Activated CD4-positive, alpha-beta memory T cell treated with anti-CD3 and anti-CD28 coated beads for 36 hours (primary cell): ENCODE measurements at places on chromosomes 2 and 18. TPM values are rescaled to one million over a fixed set of nuclear protein-coding genes. Genes with fewer than 3 reads are reported as not detected.

DNA sequence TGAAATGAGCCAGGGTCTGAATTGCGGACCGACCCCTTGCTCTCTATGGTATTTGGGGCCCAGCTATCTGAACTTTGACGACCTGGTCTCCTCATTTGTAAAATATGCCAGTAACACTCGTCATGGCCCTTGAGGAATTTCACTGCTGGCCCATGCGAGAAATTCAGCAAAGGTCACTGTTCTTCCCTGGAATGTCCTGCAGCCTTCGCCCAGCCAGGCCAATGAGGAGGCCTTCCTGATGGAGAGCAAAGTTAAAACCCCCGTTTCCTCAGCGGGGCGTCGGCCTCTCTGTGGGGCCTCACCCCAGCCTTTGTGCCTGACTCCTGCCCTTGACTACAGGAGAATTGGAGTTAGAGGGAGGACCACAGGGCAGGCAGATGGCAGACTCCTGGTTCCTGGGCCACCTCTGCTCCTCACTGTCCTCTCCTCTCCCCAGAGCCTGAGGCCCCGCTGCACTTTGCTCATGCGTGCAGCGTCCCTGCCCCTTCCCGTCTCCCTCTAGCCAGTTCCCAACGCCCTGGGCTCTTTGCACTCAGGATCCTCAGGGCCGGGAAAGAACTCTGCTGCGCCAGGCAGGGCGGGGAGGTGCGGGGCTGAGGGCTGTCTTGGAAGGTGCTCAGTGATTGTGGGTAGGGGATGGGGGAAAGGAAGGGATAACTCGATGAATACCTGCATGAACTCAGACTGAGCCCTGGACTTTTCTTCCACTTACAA lies 257.0 kb upstream of the RAB6C start:
- no peak overlapping the region for H3K4me3 ChIP-seq
- no peak for DNase-seq
- H3K4me1 ChIP-seq: no peaks in the 10 kb centered on the region

- H3K4me3 ChIP-seq: no peak overlapping the region
- DNase-seq: no peak
- no peak overlapping the region for H3K27ac ChIP-seq
- H3K4me1 ChIP-seq: no peaks in the 10 kb centered on the region
- peaks cover 13% of the 10 kb centered on the region for H3K36me3 ChIP-seq
Measured at GRCh38 chr2:216516730-216517350, 18.2 kb downstream of the RPL37A start.

- no peak overlapping the region for H3K27ac ChIP-seq
- no peak for DNase-seq
- no peaks in the 10 kb centered on the region for H3K36me3 ChIP-seq
- peaks cover 4% of the 10 kb centered on the region for H3K27me3 ChIP-seq
- H3K4me3 ChIP-seq: no peak overlapping the region
- H3K4me1 ChIP-seq: no peaks in the 10 kb centered on the region
Measured at GRCh38 chr2:29329899-29330298, 214.7 kb downstream of the CLIP4 start.

DNA sequence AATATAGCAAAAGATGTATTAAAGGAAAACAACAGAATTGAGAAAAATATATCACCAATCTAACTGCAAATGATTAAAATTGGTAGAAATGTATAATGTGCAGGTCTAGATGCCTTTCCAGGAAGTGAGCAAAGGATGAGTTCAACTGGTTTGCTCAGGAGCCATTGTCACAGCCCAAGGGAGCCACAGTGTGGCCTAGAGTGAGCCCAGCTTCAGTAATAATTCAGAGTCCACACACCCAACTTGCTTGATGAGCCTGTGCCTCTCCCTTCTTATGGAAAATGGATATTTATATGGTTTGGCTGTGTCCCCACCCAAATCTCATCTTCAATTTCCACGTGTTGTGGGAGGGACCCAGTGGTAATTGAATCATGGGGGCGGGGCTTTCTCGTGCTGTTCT lies 92.2 kb upstream of the ASAP2 start:
- no peak overlapping the region for H3K27ac ChIP-seq
- no peak overlapping the region for H3K4me3 ChIP-seq
- peaks cover 2% of the 10 kb centered on the region for H3K27me3 ChIP-seq
- DNase-seq: peak; percentile 19
- H3K4me1 ChIP-seq: no peaks in the 10 kb centered on the region

- DNase-seq: no peak
- no peak overlapping the region for H3K27ac ChIP-seq
- H3K27me3 ChIP-seq: peaks cover 1% of the 10 kb centered on the region
- H3K4me1 ChIP-seq: no peaks in the 10 kb centered on the region
- peaks cover 2% of the 10 kb centered on the region for H3K36me3 ChIP-seq
Measured at GRCh38 chr2:178650554-178650953, 156.7 kb downstream of the TTN start.

- no peak for DNase-seq
- H3K4me3 ChIP-seq: no peak overlapping the region
- H3K36me3 ChIP-seq: no peaks in the 10 kb centered on the region
- no peak overlapping the region for H3K27ac ChIP-seq
- no peaks in the 10 kb centered on the region for H3K4me1 ChIP-seq
Measured at GRCh38 chr2:196441527-196441926, 198.0 kb upstream of the CCDC150 start.

- peaks cover 16% of the 10 kb centered on the region for H3K36me3 ChIP-seq
- H3K4me1 ChIP-seq: peaks cover under 1% of the 10 kb centered on the region
- H3K27ac ChIP-seq: no peak overlapping the region
- H3K27me3 ChIP-seq: no peaks in the 10 kb centered on the region
- no peak for DNase-seq
Measured at GRCh38 chr2:159450180-159450579, 163.7 kb upstream of the WDSUB1 start.

The CASP8 gene
- total RNA-seq: 55.9 TPM

DNA sequence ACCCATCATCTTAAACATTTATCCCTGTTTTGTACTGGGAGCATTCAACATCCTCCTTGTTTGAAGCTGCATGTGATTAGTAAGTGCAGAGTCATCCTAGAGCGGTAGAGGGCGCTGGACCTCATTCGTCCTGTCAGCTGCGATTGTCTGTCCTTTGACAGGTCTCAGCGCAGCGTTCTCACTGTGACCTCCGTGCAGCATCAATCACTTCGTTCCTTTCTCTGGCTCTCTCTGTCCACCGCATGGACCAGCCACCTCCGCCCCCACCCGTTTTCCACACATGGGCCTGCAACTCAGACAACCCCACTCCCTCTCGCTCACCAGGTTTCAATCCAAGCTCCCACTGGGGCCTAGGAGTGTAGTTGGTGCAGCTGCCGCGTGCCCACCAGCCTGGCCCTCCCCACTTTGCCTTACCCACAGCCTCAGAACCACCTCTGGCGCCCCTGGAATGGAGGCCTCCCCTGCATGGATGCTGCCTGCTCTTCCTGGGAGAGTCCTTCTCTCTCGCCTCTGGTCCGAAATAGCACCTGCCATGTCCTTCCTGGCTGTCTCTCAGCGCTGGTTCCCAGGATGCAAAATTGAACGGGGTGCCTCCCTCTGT lies 90.5 kb downstream of the NDUFA10 start:
- H3K4me1 ChIP-seq: peaks cover 8% of the 10 kb centered on the region
- peak; percentile 75 for DNase-seq
- peaks cover 2% of the 10 kb centered on the region for H3K36me3 ChIP-seq

The IL1RL2 gene
- total RNA-seq: 1.7 TPM

The TWSG1 gene
- total RNA-seq: 11.0 TPM

DNA sequence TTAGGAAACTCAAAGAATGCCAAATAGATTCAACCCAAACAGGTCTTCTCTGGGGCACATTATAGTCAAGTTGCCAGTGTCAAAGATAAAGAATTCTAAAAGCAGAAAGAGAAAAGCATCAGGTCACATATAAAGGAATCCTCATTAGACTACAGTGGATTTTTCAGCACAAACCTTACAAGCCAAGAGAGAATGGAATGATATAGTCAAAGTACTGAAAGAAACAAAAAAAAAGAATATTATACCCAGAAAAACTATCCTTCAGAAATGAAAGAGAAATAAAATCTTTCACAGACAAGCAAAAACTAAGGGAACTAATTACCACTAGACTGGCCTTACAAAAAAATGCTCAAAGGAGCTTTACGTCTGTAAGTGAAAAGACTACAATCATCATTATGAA lies 65.5 kb downstream of the TBR1 start:
- H3K4me1 ChIP-seq: no peaks in the 10 kb centered on the region
- no peak overlapping the region for H3K4me3 ChIP-seq
- no peak for DNase-seq
- H3K36me3 ChIP-seq: no peaks in the 10 kb centered on the region
- H3K27me3 ChIP-seq: peaks cover 10% of the 10 kb centered on the region

DNA sequence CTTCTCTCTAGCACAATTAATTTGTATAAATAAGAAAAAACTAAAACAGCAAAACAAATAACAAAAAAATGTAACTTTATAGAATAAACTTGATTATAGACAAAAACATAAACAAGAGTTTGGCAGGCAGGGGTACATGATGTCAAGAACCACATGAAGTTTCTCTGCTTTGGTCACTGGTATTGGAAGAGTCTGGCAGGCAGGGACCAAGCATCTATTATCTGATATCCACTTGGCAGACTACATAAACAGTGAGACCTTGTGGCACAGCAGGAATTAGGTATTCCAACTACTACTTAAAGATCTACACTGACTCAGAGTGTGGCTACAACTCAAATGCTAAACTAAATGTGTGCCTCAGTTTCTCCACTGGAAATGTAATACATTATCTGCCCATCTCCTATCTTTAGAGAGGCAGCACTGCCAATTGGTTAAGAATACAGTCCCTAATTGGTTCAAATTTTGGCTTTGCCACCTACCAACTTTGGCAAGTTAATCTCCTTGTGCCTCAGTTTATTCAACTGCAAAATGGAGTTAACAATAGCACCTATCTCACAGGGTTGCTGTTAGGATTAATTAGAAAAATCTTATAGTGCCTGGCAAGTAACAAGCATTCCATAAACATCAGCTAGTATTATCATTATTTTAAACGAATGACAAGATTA lies 2.7 kb downstream of the MAP4K3 start:
- no peaks in the 10 kb centered on the region for H3K27me3 ChIP-seq
- no peak for DNase-seq
- no peak overlapping the region for H3K27ac ChIP-seq
- H3K4me3 ChIP-seq: no peak overlapping the region

DNA sequence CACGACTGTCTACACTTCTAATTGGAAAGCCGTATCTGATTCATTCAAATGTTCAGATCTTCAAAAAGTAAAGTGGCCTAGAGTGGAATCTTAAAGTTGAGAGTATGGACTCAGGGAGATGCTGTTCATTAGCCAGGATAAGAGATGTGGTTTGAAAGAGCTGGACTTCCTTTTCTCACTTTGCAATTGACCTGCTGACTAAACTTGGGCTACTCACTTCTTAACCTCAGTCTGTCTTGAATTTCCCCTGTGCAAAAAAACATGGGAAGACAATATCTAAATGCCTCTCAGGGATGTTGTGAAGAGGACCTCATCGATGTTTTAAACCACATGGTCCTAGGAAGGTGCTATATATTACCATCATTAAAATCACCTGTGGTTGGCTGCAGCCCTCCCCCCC lies 64.1 kb downstream of the BCL2 start:
- DNase-seq: no peak
- H3K27ac ChIP-seq: peak overlapping the region; percentile 62
- no peak overlapping the region for H3K4me3 ChIP-seq
- peaks cover 81% of the 10 kb centered on the region for H3K4me1 ChIP-seq
- peaks cover 57% of the 10 kb centered on the region for H3K36me3 ChIP-seq

The GKN2 gene
- total RNA-seq: not detected

GRCh38 chr2:158482594-158482993 lies 25.8 kb downstream of the PKP4 start:
- H3K27ac ChIP-seq: no peak overlapping the region
- H3K27me3 ChIP-seq: no peaks in the 10 kb centered on the region
- H3K36me3 ChIP-seq: peaks cover 5% of the 10 kb centered on the region
- no peak overlapping the region for H3K4me3 ChIP-seq
- DNase-seq: no peak
- H3K4me1 ChIP-seq: peaks cover 33% of the 10 kb centered on the region

The UGT1A5 gene
- total RNA-seq: not detected

The CDCA7 gene
- 59.9 TPM for total RNA-seq

- no peaks in the 10 kb centered on the region for H3K27me3 ChIP-seq
- peaks cover 7% of the 10 kb centered on the region for H3K4me1 ChIP-seq
- H3K27ac ChIP-seq: no peak overlapping the region
- DNase-seq: no peak
- no peaks in the 10 kb centered on the region for H3K36me3 ChIP-seq
Measured at GRCh38 chr2:189372688-189373257, 68.5 kb upstream of the WDR75 start.

- no peak overlapping the region for H3K4me3 ChIP-seq
- H3K27me3 ChIP-seq: no peaks in the 10 kb centered on the region
- no peaks in the 10 kb centered on the region for H3K36me3 ChIP-seq
- peaks cover 5% of the 10 kb centered on the region for H3K4me1 ChIP-seq
- no peak for DNase-seq
Measured at GRCh38 chr2:112493858-112494648, 12.1 kb downstream of the TTL start.

The RELCH gene
- total RNA-seq: 16.1 TPM
